Stimulated activated CD4-positive, alpha-beta T cell treated with anti-CD3 and anti-CD28 coated beads, Interleukin-15, amount 100 ng/mL, for 1 hour (primary cell): ENCODE measurements at places on chromosomes 1 and 21.

GRCh38 chr1:69519006-69519405 lies 48.7 kb upstream of the LRRC7 start:
- DNase-seq: no peak

DNA sequence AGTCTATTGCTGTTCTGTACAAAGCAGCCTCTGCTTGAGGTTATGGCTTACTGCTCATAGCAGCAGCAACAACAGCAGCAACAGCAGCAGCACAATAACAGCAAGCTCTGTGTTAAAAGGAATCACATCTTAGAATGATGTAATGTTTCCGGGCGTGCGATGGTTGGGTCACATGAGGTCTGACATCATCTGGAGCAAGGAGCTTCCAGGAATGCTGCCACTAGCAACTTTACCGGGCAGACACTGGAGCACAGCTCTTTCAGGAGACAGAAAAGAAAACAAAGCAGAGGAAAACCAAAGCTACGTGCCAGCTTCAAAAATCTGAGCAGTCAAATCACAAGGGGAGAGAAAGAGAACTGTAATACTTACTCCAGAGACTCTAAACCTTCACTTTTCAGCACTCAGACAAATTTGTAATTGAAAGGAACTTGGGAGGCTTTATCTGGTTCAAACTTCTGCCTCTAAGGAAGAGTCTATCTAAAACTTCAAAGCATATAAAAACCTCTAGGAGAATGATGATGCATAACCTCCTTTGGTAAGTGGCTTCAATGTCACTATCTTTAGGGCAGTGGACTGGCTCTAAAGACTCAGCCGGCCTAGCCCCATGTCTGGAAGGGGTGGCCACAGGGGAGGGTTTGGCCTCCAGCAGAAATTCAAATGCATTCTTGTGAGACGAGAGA lies 28.3 kb upstream of the RAB3GAP2 start:
- no peak for DNase-seq

- no peak for DNase-seq
Observed at GRCh38 chr1:34915521-34915920, 13.9 kb downstream of the DLGAP3 start.

- no peak for DNase-seq
Observed at GRCh38 chr1:67135354-67135753, 584 bp upstream of the C1orf141 start.

- DNase-seq: no peak
Observed at GRCh38 chr1:154859786-154860155, 10.3 kb downstream of the KCNN3 start.

DNA sequence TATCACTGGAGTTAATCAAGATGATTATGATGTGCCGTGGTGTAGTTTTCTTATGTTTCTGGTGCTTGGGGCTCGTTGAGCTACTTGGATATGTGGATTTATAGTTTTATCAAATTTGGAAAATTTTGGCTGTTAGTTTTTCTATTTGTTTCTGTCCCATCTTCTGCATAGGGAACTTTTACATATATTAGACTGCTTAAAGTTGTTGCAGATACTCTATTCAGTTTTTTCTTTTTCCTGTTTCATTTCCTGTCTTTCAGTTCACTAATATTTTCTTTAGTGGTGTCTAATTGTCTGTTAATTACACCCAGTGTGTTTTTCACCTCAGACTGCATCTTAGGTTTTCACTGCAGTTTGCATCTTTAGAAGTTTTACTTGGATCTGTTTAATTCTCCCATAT lies 247.7 kb downstream of the CAMTA1 start:
- DNase-seq: no peak

DNA sequence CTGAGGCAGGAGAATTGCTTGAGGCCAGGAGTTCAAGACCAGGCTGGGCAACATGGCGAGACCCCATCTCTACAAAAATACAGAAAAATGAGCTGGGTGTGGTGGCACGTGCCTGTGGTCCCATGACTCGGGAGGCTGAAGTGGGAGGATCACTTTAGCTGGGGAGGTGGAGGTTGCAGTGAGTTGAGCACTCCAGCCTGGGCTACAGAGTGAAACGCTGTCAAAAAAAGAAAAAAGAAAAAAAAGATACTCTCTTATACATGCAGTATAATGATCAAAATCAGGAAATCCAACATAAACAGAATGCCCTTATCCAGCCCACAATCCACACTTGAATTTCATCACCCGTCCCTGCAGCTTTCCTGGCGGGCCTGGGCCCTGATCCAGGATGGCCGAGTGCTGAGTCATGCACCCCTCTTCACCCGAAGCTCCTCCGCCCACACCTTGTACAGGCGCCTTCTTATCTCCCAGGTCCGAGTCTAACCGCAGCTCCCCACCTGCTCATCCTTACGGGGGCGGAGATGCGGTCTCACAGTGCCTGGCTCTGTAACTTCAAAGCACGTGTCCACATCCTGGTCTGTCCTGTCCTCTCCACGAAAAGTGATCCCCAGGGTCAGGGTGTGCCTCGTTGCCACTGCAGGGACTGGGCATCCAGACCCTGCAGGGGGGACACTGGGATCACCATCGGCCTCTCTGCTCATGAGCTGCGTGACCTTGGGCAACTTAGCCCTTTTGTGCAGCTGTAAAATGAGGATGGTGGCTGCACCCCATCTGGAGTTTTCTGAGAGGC lies 120.2 kb upstream of the SLC45A1 start:
- DNase-seq: no peak

GRCh38 chr1:41238311-41238988 lies 3.7 kb downstream of the SCMH1 start:
- no peak for DNase-seq

GRCh38 chr1:206102292-206102936 lies 14.8 kb downstream of the AVPR1B start:
- DNase-seq: no peak

DNA sequence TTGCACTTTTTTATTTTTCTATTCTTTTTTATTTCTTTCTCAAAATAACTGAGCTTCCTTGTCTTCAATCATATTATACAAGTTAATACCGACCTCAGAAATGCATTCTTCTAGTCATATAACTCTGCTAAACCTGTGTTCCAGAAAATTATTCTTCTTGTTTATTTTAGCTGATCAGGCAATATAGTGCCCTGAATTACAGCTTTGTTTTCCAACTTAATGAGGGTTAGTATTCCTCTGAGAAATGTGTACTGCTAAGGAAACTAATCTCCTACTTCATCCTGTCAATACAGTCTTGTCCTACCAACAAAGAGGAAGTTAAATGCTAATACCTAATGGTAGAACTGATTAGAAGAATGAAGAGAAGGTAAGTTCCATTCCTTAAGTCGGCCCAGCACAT lies 13.0 kb downstream of the BRINP3 start:
- no peak for DNase-seq

- no peak for DNase-seq
Observed at GRCh38 chr1:6497867-6498575, 6.6 kb upstream of the PLEKHG5 start.

DNA sequence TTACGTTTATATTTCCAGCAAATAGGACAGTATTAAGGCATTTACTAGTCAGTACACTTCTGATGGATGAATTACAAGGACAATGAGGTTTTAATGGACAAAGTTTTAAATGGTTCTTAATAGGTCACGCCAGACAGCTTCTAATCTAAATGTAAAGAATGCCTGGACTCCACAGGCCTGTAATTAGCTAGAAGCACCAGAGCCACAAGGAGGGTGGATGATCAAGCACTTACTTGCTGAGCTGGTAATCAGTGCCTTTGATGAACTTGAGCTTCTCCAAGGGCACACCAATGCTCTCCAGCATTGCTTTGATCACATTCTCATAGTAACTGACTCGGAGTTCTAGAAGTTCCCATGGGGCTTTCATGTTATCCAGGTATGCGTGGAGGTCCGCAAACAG lies 6.8 kb downstream of the YARS1 start:
- DNase-seq: no peak

- no peak for DNase-seq
Observed at GRCh38 chr1:182368358-182368757, 23.2 kb downstream of the GLUL start.

- no peak for DNase-seq
Observed at GRCh38 chr1:1067860-1068516, 6.1 kb downstream of the RNF223 start.

DNA sequence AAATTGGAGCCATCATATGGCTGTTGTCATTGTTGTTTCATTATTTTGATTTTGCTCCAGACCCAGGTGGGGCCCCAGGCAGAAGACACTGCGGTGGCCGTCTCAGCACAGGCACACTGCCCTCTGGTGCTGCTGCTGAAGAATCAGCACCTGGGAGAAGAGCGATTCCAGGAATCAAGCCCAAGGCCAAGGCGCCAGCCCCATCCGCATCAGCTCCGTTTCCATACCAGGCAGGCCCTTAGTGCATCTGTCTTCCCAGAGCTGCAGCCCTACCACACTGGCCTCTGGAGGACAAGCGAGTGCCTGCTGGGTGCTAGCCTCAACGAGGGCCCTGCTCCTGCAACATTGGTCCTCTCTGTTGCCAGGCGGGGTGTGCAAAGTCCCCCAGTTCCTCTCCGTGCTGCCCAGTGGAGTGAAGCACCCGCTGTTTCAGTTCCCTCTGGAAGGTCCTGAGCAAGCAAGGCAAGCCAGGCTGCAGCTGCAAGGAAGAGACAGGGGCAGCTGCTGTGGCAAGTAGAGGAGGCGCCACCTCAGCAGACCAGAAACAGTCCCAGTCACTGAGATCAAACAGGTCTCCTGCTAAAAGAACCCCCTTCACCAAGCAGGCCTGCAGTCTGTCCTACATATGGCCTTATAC lies 5.2 kb downstream of the GRIK3 start:
- no peak for DNase-seq

- DNase-seq: no peak
Observed at GRCh38 chr21:16838331-16838730, 674.5 kb upstream of the CXADR start.

DNA sequence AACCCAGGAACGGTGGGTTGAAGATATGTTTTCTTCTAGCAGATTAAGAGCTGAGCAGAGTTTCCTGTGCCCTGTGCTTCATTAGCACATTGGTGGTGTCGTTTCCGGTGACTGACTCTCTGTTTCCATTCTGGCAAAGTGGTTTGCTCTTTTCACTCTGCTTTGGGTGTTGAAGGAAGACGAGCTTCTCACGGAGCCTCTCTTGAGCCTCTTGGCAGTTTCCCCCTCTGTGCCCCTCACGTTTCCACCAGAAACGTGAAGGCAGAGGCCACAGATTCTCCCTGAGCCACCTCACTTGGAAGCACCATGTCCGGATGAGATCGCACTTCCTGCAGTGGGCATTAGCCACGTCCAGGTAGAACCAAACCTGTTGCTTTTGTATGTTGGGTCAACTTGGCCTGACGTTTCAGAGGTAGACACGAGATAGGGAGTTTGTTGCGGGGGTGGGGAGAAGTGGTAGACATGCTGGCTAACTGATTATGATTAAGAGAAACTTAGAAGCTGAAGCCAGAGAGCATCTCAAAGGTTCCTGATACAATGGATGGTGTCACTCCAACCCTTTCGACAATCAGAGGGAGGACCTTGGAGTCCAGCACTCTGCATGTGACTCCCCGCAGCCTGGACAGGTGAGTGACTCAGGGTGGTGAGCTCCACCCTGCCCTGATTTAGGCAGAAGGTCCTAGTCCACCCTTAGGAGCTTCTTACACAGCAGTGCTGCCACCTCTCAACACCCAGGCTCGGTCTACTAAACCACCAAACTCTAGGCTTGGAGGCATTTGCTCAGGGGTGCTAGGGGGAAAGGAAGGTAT lies at the start of gene LAX1:
LAX1 (plus strand) TSS at position 155 of the 809 bp plus-strand sequence; CDS start at position 538, 383 bp downstream.
- DNase-seq: peak; percentile 31

- DNase-seq: no peak
Observed at GRCh38 chr1:189567890-189568289, 909.8 kb downstream of the BRINP3 start.

GRCh38 chr1:13749543-13750341 lies 49.8 kb downstream of the PRDM2 start:
- no peak for DNase-seq

- no peak for DNase-seq
Observed at GRCh38 chr21:26227130-26227529, 56.6 kb upstream of the APP start.

- DNase-seq: no peak
Observed at GRCh38 chr1:24180676-24181075, 6.4 kb downstream of the IFNLR1 start.

DNA sequence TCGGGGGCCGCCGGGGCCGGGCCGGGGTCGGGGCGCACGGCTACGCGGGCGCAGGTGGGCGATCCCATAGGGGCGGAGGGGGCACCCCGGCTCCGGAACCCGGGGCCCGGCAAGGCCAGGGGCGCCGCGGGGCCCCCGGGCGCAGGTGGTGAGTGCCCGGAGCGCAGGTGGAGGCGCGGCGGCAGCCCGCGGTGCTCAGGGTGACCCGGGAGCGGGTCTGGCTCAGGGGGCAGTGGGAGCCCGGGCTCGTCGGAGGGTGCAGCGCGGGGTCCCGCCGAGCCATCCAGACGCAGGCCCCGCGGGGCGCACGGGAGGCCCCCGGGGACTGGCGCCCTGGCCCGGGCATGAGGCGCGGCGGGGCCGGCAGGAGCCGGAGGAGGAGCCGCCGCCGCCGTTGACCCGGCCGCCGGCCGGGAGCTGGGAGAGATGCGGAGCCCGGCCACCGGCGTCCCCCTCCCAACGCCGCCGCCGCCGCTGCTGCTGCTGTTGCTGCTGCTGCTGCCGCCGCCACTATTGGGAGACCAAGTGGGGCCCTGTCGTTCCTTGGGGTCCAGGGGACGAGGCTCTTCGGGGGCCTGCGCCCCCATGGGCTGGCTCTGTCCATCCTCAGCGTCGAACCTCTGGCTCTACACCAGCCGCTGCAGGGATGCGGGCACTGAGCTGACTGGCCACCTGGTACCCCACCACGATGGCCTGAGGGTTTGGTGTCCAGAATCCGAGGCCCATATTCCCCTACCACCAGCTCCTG lies 489 bp downstream of the CELSR2 start:
- DNase-seq: no peak

- DNase-seq: peak; percentile 46
Observed at GRCh38 chr1:11893907-11894251, 32.3 kb downstream of the KIAA2013 start.
